ENCODE measurements at places on chromosomes 13 and 19. TPM values are rescaled to one million over a fixed set of nuclear protein-coding genes. Genes with fewer than 3 reads are reported as not detected.

DNA sequence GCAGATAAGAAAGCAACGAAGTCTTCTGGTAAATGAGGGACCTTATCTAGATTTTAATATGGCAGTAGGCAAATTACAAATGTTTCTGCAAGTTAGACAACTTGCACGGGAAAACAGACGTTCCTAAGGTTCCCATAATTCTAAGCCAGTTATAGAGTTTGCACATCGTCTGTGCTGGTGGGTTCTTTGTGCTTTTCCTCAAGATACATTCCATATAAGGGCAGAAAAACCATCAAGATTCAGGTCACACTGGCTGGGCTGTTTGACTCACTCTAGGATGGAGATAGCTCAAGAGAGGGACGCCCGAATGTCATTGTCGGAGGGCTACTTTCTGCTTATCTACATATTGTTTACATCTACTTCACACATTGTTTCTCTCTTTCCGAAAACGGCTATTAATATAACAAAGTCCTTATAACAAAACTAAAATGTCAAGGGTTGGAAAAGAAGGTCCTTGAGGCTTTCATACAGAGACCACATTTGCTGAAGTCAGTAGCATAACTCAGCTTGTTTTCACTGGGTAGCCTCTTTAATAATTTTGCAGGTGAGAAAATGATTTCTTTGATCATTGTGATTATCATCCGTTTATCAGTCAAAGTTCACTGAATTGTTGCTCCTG is 44.4 kb downstream of the SOX1 start:
- DNase-seq, result no peak
- H3K27ac ChIP-seq, result no peak overlapping the region
- H3K4me1 ChIP-seq, result peaks cover under 1% of the 10 kb centered on the region
- peaks cover 39% of the 10 kb centered on the region for H3K27me3 ChIP-seq
- H3K36me3 ChIP-seq, result no peaks in the 10 kb centered on the region
- H3K4me3 ChIP-seq, result no peak overlapping the region

DNA sequence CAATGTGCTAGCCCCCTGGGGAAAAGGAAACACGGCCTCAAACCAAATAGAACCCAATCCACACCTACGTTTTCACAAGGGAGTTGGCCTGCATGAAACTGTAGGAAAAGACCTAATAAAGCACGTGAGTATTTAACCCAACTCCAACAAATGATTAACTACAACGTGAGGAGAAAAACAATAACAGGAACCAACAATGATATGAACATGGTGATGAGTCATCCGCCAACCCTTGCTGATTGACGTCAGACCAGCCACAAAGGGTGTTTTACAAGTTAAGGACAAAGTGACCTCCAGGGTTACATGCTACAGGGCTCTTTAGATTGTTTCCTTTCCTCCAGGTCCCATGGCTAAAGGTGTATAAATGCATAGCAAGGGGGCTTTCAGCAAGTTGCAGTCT is 460.5 kb downstream of the COG6 start:
- H3K27me3 ChIP-seq, result no peaks in the 10 kb centered on the region
- H3K27ac ChIP-seq, result peak overlapping the region; percentile 85
- DNase-seq, result peak; percentile 72
- H3K4me1 ChIP-seq, result peaks cover 15% of the 10 kb centered on the region
- no peak overlapping the region for H3K4me3 ChIP-seq
- H3K36me3 ChIP-seq, result peaks cover 3% of the 10 kb centered on the region

- no peaks in the 10 kb centered on the region for H3K36me3 ChIP-seq
- peaks cover 15% of the 10 kb centered on the region for H3K27me3 ChIP-seq
- no peak for DNase-seq
- H3K27ac ChIP-seq, result no peak overlapping the region
- no peaks in the 10 kb centered on the region for H3K4me1 ChIP-seq
Measured at GRCh38 chr13:60351326-60351725, 45.7 kb upstream of the TDRD3 start.

DNA sequence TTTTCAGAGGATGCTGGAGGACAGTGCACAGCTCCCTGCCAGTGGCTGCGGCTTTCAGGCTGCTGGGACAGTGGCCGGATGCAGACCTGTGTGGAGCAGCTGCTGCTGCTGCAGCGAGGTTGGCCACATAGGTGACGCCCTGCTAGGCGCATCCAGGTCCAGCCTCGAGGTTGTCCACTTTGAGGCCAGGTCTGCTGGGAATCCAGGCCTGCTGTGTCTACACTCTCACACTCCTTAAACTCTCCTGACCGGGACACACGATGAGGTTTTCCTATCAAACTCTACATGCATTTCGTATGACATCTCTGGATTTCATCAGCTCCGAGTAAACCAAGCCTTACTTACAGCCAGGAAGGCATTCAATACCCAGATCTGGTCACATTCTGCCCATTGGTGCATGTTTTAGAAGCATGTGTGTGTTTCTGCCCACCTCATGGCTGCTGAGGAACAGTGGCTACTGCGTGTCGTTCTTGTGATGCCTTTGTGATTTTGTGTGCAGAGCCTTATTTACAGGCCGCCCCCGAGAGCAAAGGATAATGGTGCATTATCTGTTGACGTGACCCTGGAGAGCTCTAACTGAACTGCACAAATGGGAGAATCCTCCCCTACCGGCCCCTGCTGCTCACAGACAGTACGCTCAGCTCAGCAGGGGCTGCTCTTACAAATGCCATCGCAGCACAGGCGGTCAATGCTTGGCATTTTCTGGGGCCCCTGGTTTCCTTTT is 12.3 kb upstream of the MCF2L start:
- H3K27ac ChIP-seq, result no peak overlapping the region
- peaks cover 2% of the 10 kb centered on the region for H3K27me3 ChIP-seq
- H3K4me3 ChIP-seq, result no peak overlapping the region

DNA sequence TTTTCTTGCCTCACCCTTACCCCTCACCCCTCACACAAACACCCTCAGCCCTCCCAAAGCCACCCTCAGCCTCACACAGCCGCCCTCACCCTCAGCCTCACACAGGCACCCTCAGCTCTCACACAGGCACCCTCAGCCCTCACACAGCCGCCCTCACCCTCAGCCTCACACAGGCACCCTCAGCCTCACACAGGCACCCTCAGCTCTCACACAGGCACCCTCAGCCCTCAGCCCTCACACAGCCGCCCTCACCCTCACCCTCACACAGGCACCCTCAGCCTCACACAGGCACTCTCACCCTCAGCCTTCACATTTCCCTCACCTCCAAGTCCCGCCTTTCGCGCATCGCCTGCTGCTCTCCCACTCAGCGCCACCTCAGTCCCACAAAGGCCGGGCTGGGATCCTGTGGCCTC is 287 bp upstream of the ZSCAN22 start:
- H3K36me3 ChIP-seq, result peaks cover 4% of the 10 kb centered on the region
- H3K4me1 ChIP-seq, result peaks cover 14% of the 10 kb centered on the region
- no peaks in the 10 kb centered on the region for H3K27me3 ChIP-seq
- no peak overlapping the region for H3K27ac ChIP-seq

DNA sequence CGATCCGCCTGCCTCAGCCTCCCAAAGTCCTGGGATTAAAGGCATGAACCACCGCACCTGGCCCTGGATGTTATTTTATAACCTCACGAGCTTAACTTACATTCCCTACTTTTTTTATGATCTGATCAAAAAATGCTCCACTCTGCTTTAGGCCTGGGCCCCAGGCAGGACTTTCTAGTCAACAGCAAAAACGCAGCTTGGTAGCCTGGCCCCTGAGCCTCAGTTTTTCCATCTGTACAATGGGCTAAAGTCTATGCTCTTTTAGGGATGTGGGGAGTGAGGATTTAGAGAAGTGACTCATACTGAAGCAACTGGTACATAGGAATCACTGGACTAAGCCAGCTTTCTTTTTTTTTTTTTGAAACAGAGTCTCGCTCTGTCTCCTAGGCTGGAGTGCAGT is 11.9 kb upstream of the PIK3R2 start:
- H3K4me1 ChIP-seq, result no peaks in the 10 kb centered on the region
- no peak for DNase-seq
- no peak overlapping the region for H3K27ac ChIP-seq
- H3K36me3 ChIP-seq, result peaks cover 34% of the 10 kb centered on the region
- H3K27me3 ChIP-seq, result no peaks in the 10 kb centered on the region

GRCh38 chr13:90594681-90595080 is 752.8 kb upstream of the MIR17HG start:
- H3K36me3 ChIP-seq, result no peaks in the 10 kb centered on the region
- DNase-seq, result no peak
- no peak overlapping the region for H3K27ac ChIP-seq
- no peaks in the 10 kb centered on the region for H3K27me3 ChIP-seq
- no peak overlapping the region for H3K4me3 ChIP-seq

DNA sequence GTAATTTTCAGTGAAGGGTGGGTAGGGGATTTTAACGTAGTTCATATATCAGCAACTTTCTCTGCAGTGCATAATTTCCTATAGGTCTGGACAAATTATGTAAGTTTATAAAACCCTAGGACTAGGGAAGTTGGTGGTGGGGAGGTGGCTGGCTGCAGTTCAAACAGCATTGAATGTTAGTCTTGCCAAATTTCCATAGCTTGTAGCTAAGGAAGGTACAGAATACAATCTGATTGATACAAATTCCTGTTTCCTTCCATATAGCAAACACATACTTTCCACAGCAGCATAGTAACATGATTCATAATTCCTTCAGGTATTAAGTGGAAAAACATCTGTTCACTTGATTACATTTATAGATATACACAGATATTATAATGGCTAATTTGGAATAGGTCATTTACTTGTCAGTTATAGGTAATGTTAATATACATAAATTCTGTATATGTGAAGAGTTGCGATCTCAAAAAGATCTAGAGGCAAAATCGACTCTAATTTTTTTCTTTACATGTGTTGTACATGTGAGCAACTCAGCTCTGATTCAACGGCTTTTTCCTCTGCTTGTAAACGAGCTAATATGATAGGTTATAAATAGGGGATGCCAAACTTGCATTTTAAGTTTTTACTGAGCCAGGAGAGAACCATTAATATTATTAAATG is 233.4 kb upstream of the CSNK1A1L start:
- no peak overlapping the region for H3K4me3 ChIP-seq
- no peak overlapping the region for H3K27ac ChIP-seq
- H3K27me3 ChIP-seq, result no peaks in the 10 kb centered on the region

DNA sequence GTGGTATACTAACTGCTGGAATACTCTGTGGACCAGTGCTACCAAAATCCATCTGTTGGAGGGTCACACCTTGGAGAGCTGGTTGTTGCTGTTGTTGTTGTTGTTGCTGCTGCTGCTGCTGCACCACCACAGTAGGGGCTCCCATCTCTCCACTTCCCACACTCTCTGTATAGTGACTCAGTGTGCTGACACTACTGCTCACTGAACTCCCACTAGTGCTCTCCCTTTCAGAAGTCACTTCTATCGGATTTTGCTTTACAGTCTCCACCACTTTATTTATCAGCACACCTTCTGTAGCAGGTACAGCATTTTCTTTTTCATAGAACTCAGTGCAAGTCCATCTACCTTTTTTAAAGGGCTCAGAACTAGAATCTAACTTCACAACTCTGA is 1.7 kb downstream of the TSC22D1 start:
- peaks cover 49% of the 10 kb centered on the region for H3K4me1 ChIP-seq
- peak overlapping the region; percentile 0 for H3K4me3 ChIP-seq
- peaks cover 5% of the 10 kb centered on the region for H3K36me3 ChIP-seq
- H3K27me3 ChIP-seq, result no peaks in the 10 kb centered on the region

- H3K27ac ChIP-seq, result peak overlapping the region; percentile 94
- peak; percentile 45 for DNase-seq
- peak overlapping the region; percentile 80 for H3K4me3 ChIP-seq
- peaks cover 56% of the 10 kb centered on the region for H3K36me3 ChIP-seq
- H3K4me1 ChIP-seq, result peaks cover 24% of the 10 kb centered on the region
Measured at GRCh38 chr19:58229255-58229639, 533 bp downstream of the ZNF544 start.

DNA sequence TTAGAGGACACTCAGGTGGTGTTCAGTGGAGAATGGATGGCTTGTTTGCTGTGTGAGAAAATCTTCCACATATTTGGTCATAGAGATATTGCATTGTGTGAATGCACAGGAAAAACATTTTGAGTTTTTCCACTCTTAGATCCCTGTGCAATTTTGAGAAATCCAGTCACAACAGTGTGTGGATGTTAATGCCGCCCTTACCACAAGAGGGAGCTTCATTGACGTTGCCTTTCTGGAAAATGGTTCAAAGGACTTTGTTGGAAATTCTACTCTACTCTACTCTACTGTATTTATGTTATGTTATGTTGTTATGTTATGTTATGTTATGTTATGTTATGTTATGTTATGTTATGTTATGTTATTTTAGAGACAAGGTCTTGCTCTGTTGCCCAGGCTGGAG is 13.4 kb downstream of the ZNF20 start:
- H3K27ac ChIP-seq, result no peak overlapping the region
- H3K27me3 ChIP-seq, result no peaks in the 10 kb centered on the region
- DNase-seq, result peak; percentile 31
- H3K4me1 ChIP-seq, result peaks cover 4% of the 10 kb centered on the region

GRCh38 chr19:14565298-14565679 is 6.6 kb downstream of the NDUFB7 start:
- peaks cover 40% of the 10 kb centered on the region for H3K4me1 ChIP-seq
- peaks cover 11% of the 10 kb centered on the region for H3K36me3 ChIP-seq
- H3K4me3 ChIP-seq, result no peak overlapping the region

DNA sequence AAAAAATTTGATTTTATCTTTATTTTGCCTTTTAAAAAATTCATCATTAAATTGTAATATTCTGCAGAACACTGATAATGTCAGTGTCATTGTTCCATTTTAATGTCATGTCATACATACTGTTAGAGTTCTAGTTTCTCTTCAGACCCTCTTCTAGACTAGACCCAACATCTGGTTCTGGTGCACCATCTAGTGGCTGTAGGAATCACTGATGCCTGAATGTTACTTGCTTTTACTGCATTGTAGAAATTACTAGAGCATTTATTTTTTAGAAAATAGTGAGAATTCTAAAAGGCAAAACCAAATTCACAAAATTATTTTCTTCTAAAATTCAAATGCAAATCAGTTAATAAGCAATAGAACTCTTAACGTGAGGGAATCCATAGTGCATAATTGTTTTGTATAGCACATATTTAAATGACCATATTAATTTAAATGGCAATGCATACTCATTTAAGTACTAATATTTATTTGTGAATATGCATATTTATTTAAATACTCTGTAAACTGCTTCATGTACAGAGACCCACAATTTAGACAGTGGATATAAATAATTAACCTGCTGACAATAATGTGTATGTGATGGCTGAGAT is 425.7 kb downstream of the KLF12 start:
- H3K27ac ChIP-seq, result no peak overlapping the region
- H3K4me1 ChIP-seq, result peaks cover 10% of the 10 kb centered on the region
- peaks cover 16% of the 10 kb centered on the region for H3K36me3 ChIP-seq
- peak; percentile 66 for DNase-seq
- no peaks in the 10 kb centered on the region for H3K27me3 ChIP-seq

DNA sequence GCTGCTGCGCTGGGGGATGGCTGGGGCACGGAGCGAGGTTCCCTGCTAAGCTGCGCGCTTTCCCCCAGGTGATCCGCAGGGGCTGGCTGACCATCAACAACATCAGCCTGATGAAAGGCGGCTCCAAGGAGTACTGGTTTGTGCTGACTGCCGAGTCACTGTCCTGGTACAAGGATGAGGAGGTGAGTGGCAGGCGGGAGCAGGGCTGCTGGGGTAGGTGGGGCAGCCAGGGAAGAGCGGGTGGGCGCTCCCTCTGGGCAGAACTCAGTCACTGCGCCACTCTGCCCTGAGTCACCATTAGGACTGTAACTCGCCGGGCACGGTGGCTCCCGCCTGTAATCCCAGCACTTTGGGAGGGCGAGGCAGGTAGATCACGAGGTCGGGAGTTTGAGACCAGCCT is 23.8 kb downstream of the TMED1 start:
- H3K36me3 ChIP-seq, result peaks cover 23% of the 10 kb centered on the region
- no peak overlapping the region for H3K4me3 ChIP-seq
- peaks cover 26% of the 10 kb centered on the region for H3K4me1 ChIP-seq
- H3K27ac ChIP-seq, result peak overlapping the region; percentile 77
- no peak for DNase-seq

The ATP11A gene
- 30.2 TPM for total RNA-seq

The UBL3 gene
- total RNA-seq, result 7.2 TPM

The S1PR4 gene
- 51.9 TPM for total RNA-seq

The APOC4 gene
- not detected for total RNA-seq

The CYP4F2 gene
- total RNA-seq, result not detected

The ACP5 gene
- 4.7 TPM for total RNA-seq

The TNFSF11 gene
- 1.9 TPM for total RNA-seq

The FAM98C gene
- 12.5 TPM for total RNA-seq

The CRLF1 gene
- total RNA-seq, result not detected

The IGFL1 gene
- not detected for total RNA-seq
